A673 (cell line): ENCODE measurements at places on chromosomes 3 and 15.

- DNase-seq = no peak
Observed at GRCh38 chr3:154025007-154025406, 96.2 kb upstream of the ARHGEF26 start.

DNA sequence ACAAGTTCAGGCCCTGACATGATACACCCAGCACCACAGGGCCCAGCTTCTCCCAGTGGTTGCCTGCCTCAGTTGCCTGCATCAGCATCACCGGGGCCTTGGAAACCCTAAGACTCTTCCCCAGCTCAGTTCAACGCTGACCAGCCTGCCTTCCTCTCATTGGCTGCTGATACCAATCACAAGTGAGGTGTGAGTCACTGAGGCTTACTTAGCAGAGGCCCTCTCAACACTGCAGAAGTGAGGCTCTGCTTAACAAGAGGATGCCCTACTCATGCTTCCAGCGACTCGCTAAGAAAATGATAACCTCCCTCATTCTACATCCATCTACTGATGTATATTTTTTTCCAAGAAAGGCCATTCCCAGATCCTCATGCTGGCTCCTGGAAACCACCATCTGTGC, 151.9 kb downstream of the ADAMTS17 start:
- no peak for DNase-seq

GRCh38 chr15:67407786-67408185, 113.1 kb upstream of the C15orf61 start:
- DNase-seq = no peak

DNA sequence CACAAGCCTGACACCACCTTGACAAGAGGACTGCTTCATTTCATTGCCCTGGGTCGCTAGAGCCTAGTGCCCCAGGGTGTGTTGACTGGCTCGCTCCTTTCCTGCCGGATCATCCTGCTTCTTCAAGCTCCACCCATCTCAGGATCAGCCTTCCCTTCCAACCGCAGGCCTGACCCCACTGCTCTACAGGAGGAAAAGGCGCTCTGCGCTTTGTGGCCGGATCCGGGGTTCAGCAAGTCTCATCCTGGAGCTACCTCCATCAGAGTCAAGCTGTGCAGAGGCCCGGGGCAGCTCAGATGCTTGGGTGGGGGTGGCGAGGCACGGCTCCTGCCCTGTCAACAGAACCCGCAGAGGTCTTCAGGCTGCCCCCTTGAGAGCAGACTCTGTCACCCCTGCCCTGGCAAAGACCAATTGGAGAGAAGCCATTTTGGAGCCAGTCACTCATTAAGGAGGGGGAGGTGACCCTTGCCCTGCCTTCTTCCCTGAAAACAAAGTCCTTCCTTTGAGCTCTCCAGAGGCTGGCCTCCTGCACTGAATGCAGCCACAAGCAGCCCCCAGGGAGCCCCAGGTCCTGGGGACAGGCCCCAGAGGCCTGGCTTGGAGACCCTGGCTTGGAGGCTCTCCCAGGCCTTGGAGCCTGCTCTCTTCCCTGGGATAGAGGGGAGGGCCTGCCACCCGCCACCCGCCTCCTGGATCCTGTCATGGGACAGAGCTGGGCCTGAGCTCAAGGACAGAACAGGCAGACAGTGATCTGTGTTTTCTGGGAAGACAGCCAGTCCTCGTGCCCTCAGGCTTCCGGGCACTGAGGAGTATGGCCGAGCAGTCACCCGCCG, 80.3 kb downstream of the CPN2 start:
- DNase-seq = no peak
